ENCODE measurements at places on chromosomes 13 and 19. TPM values are rescaled to one million over a fixed set of nuclear protein-coding genes. Genes with fewer than 3 reads are reported as not detected.

DNA sequence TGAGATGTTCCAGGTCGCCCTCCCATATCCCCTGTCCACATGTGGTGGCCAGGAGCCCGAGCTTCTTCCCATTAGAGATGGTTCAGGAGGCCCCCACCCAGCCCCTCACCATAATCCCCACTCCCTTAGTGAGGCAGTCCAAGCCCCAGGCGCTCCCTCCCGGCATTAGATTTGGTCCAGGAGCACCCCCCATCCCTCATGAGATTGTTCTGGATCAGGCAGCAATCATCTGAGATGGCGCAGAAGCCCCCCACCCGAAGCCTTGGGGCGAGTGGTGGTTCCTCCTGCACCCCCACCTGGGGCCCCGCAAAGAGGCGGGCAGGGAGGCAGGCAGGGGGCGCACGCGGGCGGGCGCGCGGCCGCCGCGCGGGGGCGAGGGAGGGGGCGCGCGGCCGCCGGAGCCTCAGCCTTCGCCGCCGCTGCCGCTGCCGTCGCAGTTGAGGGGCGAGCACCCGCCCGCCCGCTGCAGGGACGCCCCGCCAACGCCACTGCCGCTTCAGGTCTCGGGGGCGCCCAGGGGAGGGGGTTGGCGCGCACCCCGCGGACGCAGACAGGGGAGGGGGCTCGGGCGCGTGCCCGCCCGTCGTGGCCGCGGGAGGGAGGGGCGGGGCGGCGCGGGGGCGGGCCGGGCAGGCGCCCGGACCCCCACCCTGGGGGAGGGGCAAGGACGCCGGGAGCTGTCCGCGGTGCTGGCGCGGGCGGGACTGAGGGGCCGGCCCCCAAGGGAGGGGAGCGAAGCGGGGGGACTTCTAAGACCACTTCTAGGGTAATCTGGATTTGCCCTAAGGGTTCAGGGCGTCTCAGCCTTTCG, 46.4 kb upstream of the SHKBP1 start:
- no peak for DNase-seq

DNA sequence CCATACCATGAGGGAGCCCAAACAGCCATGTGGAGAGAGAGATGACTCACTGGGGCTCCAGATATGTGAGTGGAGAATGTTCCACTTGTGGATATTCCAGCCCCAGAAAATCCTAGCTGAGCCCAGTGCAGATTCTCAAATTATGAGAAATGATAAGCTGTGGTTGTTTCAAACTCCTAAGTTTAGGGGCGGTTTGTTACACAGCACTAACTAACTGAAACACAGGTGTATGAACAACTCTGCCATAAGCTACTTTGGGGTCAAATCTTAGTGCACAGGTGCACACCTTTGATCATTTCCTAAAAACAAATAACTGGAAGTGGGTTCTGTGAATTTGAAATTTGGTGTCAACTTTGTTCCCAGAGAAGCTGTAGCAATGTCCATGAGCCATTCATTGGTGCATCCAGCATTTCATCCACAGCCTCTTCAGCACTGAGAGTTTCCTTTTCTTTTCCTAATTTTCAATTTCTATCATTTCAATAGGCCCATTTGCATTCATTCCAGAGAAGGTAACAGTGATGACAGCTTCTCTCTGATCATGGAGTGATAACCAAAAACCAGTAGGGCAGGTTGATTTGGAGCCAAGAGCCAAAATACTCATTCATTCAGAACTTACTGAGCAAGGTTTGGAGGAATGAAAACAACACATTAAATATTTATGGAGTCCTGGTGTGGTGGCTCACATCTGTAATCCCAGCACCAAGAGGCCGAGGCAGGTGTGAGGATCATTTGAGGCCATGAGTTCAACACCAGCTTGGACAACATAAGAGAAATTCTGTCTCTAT, 8.8 kb upstream of the CLPP start:
- no peak for DNase-seq

DNA sequence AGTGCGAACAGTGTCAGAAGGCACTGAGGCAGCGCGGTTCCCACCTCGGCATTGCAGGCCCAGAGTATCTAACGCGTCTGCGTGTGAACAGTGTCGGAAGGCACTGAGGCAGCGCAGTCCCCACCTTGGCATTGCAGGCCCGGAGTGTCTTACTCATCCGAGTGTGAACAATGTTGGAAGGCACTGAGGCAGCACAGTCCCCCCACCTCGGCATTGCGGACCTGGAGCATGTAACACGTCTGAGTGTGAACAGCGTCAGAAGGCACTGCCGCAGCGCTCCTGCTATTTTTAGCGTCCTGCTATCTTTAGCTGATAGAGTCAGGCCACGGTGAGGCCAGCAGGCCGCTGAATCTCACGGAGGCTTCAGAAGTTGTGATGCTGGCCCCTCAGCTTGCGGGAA, 39.6 kb downstream of the ATP11A start:
- peak; percentile 74 for DNase-seq

- no peak for DNase-seq
These were observed 706.4 kb upstream of the KLHL1 start for GRCh38 chr13:70814684-70815083.

- DNase-seq, result no peak
These were observed 460.6 kb downstream of the FGF14 start for GRCh38 chr13:101941095-101941783.

- no peak for DNase-seq
These were observed 3.0 kb upstream of the LGALS14 start for GRCh38 chr19:39701291-39701690.

- DNase-seq, result peak; percentile 85
These were observed at the start of gene USF2 for GRCh38 chr19:35268536-35269437. Gene USF2 (plus strand): TSS chr19:35268962. CDS start chr19:35269102, 140 bp downstream.

DNA sequence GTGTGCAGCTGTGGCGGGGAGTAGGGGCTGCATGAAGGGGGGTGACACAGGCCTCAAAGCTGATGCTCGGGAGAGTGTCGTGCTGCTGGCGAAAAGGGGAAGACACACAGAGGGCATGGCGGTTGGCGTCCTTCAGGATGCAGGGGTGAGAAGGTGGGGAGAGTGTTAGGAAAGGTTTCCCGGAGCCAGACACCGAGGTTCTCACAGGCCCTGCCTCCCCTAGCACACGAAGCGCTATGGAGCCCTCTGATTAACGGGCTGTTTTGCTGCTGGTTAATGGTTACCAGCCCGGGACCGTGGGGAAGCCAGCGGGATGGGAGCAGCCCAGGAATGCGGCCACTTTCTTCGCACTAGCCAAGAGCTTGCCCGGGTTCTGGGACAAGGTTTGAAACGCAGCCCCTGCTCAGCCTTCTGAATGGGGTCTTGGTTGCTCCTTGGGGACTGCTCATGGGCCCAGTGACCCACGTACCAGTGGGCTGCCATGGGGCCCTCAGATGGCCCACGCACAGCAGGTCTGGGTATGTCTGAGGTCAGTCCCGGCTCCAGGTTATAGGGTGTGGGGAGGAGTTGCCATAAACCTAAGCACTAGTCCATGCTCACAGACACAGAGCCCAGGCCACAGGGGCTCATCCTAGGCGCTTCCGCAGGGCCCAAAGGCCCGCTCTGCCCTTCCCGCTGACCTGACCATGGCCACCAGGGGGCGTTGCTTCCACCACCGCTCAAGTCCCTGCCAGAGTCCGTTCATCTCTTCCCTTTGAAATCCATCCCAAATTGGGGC, 31.3 kb upstream of the ISYNA1 start:
- DNase-seq, result peak; percentile 65

DNA sequence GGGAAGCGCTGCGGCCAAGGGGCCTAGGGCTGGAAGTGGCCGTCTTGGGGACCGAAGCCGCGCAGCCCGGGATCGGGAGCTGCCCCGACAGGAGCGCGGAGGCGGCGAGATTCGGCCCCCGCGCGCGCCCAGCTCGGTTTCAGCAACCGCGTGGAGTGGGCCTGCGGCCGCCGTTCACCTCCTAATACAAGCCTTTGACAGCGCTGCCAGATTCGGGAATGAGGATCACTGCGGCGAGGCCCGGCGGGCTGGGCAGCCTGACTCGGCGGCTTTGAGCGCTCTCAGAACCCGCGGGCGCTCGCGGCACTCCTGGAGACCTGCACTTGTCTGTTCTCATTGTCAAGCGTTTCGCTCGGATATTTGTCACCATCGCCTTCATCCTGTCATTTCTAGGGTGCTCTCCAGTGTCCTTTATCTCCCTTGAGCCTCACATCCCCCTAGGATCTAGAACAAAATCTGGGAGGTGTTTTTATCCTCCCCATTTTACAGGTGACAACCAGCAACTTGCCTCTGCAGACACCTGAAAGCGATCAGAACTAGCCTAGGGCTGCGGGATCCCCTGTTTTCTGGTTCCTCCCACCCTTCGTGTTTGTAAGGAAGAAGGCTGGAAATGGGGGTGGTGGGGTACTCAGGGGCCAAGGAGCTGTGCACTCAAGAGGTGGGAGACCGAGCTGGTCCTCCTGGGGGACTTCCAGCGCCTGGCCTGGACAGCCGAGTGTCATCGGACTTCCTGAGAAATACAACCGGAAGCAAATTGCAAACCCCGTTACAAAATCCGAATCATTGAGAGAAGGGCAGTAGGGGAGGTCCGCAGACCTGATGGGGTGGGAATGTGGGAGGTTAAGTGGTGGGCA, 1.5 kb upstream of the CDX2 start:
- no peak for DNase-seq

GRCh38 chr13:68173111-68173510, 943.0 kb upstream of the PCDH9 start:
- no peak for DNase-seq

- peak; percentile 79 for DNase-seq
These were observed 9.4 kb downstream of the C19orf81 start for GRCh38 chr19:50658441-50659317.

- DNase-seq, result no peak
These were observed 16.2 kb downstream of the PCID2 start for GRCh38 chr13:113192279-113192678.

- no peak for DNase-seq
These were observed 771.4 kb downstream of the DIAPH3 start for GRCh38 chr13:59392328-59392727.

GRCh38 chr13:33800646-33801186, 17.2 kb upstream of the RFC3 start:
- no peak for DNase-seq

DNA sequence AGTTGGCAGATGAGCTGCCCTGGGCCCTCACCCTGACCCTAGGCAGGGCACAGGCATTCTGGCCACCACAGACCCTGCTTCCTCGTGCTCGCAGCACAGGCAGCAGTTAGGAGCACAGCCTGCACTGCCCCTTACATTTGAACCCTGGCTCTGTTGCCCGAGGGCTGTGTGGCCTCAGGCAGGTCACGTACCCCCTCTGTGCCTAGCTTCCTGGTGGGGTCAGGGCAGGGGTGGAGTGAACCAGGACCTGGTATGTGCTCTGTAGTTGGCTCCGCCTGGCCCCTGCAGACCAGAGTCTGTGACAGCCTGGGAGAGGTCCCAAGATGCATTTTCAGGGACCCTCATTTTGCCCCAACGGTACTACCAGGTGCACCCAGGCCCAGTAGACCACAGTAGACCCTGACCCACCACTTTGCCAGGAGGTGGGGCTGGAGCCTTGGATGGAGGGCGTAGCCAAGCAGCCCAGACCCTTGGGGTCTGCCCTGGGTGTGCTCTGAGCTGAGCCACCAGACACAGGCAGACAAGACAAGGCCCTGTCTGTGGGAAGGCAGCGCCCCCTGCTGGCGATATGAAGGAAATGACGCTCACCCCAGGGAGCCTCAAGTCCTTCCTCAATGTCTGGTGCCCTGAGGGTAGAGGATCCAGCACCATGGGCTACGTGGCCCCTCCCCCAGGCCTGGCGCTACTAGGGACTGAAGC, 9.1 kb downstream of the LYL1 start:
- DNase-seq, result peak; percentile 89

DNA sequence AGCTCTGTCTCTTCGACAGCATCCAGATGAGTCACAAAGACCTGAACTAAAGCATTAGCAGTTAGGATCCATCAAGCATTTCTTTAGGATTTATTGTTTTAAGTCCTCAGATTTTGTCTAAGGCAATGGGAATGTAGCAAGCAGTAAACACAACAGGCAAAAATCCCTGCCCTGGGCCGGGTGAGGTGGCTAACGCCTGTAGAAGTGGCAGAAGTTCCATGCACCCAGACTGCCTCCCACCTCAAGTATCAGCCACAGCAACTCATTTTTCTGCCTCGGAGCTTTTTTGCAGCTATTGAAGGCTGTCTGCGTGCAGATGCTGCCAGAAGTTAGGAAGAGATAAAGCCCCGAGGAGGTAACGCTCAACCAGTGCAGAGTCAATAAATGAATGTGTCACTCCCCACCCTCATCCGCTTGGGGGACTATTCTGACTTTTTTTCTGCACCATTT, 47.1 kb upstream of the MRI1 start:
- no peak for DNase-seq

The TICAM1 gene
- total RNA-seq, result 8.0 TPM

The CGB7 gene
- not detected for total RNA-seq

The LGALS14 gene
- total RNA-seq, result not detected

The CEACAM8 gene
- total RNA-seq, result not detected

The MTRF1 gene
- 11.1 TPM for total RNA-seq

The TRAPPC2B gene
- 13.9 TPM for total RNA-seq

The KLK5 gene
- 0.42 TPM for total RNA-seq

The CEACAM6 gene
- total RNA-seq, result not detected

The DENND1C gene
- 1.1 TPM for total RNA-seq

The ZNF549 gene
- 3.4 TPM for total RNA-seq

All from left cardiac atrium (tissue), 4 donors.